ENCODE measurements at places on chromosomes 4 and X.

GRCh38 chr4:56976837-56977320, 527 bp downstream of the NOA1 start:
- DNase-seq: peak; percentile 70

DNA sequence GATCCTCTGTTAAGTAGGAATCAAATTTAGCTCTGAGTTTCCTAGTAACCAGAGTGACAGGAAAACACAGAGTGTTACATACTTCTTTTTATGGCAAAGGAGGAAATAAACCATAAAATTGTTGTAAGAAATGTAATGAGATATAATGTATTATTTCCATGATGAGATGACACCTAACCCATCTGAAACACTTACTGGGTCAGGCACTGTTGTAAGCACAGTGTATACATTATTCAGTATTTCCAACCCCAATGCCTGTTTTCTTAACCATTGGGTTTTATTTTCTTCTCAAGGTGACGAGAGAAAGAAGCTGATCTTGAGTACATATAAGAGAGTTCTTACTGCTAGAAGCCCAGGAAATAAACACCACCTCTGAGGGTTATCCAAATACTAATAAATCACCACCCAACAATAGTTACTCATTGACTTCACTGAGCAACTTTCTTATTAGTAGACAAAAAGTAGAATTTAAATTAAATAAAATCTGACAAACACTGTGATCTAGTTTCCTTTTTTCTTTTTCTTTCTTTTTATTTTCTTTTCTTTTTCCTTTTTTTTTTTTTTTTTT, 4.2 kb upstream of the ENAM start:
- DNase-seq: no peak

DNA sequence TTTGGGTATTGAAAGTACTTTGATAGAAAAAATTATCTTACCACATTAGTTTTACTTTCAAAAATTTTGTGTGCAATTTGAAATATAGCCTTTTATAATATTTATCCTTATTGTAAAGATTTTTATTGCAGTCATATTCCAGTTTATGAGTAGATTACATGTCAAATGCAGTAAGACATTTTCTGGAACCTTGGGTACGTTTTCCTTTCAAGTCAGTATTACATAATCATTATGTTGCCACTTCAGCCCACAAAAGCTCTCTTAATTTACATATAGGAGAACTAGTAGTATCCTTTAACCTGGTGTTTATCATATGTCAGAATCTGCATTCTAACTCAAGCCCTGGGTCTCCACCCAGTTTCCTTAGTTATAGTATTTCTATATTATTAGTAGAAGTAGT, 98.5 kb downstream of the CENPC start:
- no peak for DNase-seq

- DNase-seq: no peak
These were observed 4.8 kb downstream of the NOCT start for GRCh38 chr4:139020384-139020783.

- no peak for DNase-seq
These were observed 12.5 kb downstream of the SYTL5 start for GRCh38 chrX:38018766-38019425.

Data from GM20000 (cell line).